Cardiac muscle cell (in vitro differentiated cells and primary cell): ENCODE measurements at places on chromosomes 7 and 10. TPM values are rescaled to one million over a fixed set of nuclear protein-coding genes. Genes with fewer than 3 reads are reported as not detected.

Gene TAS2R3
- 1.7 TPM in 1 of 2 replicates, not detected in the other for total RNA-seq

Gene MGMT
- 19.1 and 28.0 TPM in 2 replicates for total RNA-seq

Gene COG5
- total RNA-seq, result 63.1 and 69.1 TPM in 2 replicates

Gene LBX1
- total RNA-seq, result not detected in 2 replicates

Gene SAMD9L
- total RNA-seq, result not detected in 2 replicates

Gene NPY4R
- total RNA-seq, result 0.39 and 1.2 TPM in 2 replicates

Gene PNLIPRP3
- not detected in 2 replicates for total RNA-seq

Gene HOXA9
- not detected in 2 replicates for total RNA-seq

Gene LRRC17
- 5.7 and 9.7 TPM in 2 replicates for total RNA-seq

Gene BAIAP2L1
- 5.6 and 11.6 TPM in 2 replicates for total RNA-seq

Gene DYNC1I1
- total RNA-seq, result 21.2 and 24.4 TPM in 2 replicates

DNA sequence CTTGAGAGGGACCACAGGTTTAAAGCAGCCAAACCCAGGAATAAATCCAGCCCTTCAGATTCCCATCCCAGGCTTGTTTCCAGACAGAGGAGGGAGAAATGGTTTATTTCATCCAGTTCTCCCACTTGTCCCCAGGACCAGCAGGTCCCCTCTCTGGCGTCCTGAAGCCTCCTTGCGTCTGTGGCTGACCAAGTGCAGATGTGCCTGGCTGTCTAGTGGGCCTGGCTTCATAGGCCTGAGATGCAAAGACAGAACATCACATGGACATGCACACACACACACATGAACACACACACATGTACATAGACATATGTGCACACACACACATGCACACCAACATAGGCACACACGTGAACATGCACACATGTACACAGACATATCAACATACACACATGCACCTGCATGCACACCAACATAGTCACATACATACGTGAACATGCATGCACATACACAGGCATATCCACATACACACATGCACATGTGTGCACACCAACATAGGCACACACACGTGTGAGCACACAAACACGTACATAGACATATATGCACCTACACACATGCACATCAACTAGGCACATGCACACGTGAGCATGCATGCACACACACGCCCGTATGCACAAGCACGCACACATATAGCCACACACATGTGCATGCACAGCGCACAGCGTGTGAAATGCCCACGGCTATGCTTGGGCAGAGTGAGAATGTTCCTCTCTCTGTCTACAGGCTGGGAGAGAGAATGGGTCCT, 10.7 kb downstream of the FOXL3 start:
- no peak overlapping the region for H3K4me3 ChIP-seq
- no peaks in the 10 kb centered on the region for H3K4me1 ChIP-seq

DNA sequence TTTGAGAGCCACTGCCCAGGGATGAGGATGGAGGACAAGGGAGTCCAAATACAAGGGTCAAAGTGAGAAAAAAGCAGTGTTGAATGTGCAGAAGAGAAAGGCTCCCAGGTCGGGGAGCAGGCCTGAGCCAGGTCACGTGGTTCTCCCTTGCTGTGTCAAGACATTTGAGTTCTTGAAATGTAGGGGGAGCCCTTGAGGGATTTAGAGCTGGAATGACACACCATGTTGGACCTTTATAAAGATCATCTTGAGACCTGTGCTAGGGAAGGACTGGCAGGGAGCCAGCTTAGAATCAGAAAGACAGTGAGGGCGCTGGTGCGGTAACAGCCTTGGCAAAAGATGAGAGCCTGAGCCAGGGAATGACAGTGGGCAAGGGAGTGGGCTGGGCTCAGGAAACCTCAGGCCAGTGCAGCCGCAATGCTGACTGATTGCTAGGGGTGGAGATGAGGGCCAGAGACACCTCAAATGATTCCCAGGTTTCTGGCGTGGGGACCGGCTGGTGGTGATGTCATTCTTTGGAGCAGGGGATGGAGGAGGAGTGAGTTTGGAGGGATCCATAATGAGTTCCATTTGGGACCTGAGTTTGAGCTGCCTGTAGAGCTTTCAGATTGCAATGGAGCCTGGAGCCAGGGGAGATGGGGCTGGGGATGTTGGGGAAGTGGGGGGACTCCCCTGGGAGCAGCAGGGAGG, 120.1 kb downstream of the PTPN20 start:
- no peak overlapping the region for H3K4me3 ChIP-seq
- DNase-seq, result no peak
- no peaks in the 10 kb centered on the region for H3K27me3 ChIP-seq
- H3K27ac ChIP-seq, result no peak overlapping the region
- H3K4me1 ChIP-seq, result no peaks in the 10 kb centered on the region

- peaks cover 43% of the 10 kb centered on the region for H3K36me3 ChIP-seq
- peak overlapping the region; percentile 21 for H3K27ac ChIP-seq
- no peak for DNase-seq
- no peak overlapping the region for H3K4me3 ChIP-seq
- H3K4me1 ChIP-seq, result peaks cover 11% of the 10 kb centered on the region
- no peaks in the 10 kb centered on the region for H3K27me3 ChIP-seq
These were observed 121.9 kb downstream of the WNT2 start for GRCh38 chr7:117200786-117201458.

- H3K27me3 ChIP-seq, result no peaks in the 10 kb centered on the region
- H3K27ac ChIP-seq, result peak overlapping the region; percentile 36
- no peaks in the 10 kb centered on the region for H3K36me3 ChIP-seq
- no peak overlapping the region for H3K4me3 ChIP-seq
- peak; percentile 51 for DNase-seq
These were observed 3.3 kb upstream of the CYP51A1 start for GRCh38 chr7:92137557-92137956.

GRCh38 chr7:90597563-90598253, 1.6 kb downstream of the CDK14 start:
- DNase-seq, result no peak
- H3K4me3 ChIP-seq, result peak overlapping the region; percentile 90
- H3K36me3 ChIP-seq, result no peaks in the 10 kb centered on the region
- peak overlapping the region; percentile 83 for H3K27ac ChIP-seq

GRCh38 chr10:132133449-132134240, 53.1 kb upstream of the DPYSL4 start:
- no peak for DNase-seq
- H3K27me3 ChIP-seq, result no peaks in the 10 kb centered on the region
- no peak overlapping the region for H3K27ac ChIP-seq
- no peak overlapping the region for H3K4me3 ChIP-seq
- no peaks in the 10 kb centered on the region for H3K36me3 ChIP-seq
- no peaks in the 10 kb centered on the region for H3K4me1 ChIP-seq

GRCh38 chr7:142720986-142721385, 28.3 kb upstream of the PRSS1 start:
- no peak overlapping the region for H3K27ac ChIP-seq
- H3K36me3 ChIP-seq, result no peaks in the 10 kb centered on the region
- DNase-seq, result no peak
- no peak overlapping the region for H3K4me3 ChIP-seq

- no peaks in the 10 kb centered on the region for H3K4me1 ChIP-seq
- no peak overlapping the region for H3K27ac ChIP-seq
- peaks cover 7% of the 10 kb centered on the region for H3K27me3 ChIP-seq
- no peak for DNase-seq
- no peaks in the 10 kb centered on the region for H3K36me3 ChIP-seq
These were observed 245.6 kb downstream of the SLC25A13 start for GRCh38 chr7:96076350-96076707.

DNA sequence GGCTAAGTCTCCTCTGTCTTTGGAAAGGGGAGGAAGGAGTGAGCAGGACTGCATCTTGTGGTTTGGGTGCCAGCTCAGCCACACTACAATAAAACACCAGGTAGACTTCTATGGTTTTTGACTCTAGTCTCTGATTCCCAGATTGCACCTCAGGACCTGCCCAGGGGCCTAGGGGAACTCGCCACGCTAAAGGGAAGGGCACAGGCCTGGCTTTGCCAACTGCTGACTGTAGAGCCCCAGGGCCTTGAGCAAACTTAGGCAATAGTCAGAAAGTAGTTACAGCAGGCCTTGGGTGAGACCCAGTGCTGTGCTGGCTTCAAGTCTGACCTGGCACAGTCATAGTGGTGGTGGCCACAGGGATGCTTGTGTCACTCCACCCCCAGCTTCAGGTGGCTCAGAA, 24.2 kb upstream of the PRR15 start:
- no peak for DNase-seq
- no peaks in the 10 kb centered on the region for H3K4me1 ChIP-seq
- no peaks in the 10 kb centered on the region for H3K36me3 ChIP-seq
- no peak overlapping the region for H3K4me3 ChIP-seq
- H3K27ac ChIP-seq, result no peak overlapping the region

GRCh38 chr7:73340514-73340913, 12.6 kb downstream of the FKBP6 start:
- no peaks in the 10 kb centered on the region for H3K36me3 ChIP-seq
- no peak for DNase-seq
- peaks cover 7% of the 10 kb centered on the region for H3K4me1 ChIP-seq
- no peak overlapping the region for H3K4me3 ChIP-seq
- no peaks in the 10 kb centered on the region for H3K27me3 ChIP-seq

GRCh38 chr7:34749446-34749845, 91.4 kb downstream of the NPSR1 start:
- no peaks in the 10 kb centered on the region for H3K36me3 ChIP-seq
- no peak overlapping the region for H3K4me3 ChIP-seq

GRCh38 chr7:24894429-24895221, 85.4 kb downstream of the OSBPL3 start:
- H3K4me1 ChIP-seq, result peaks cover 6% of the 10 kb centered on the region
- no peaks in the 10 kb centered on the region for H3K27me3 ChIP-seq
- DNase-seq, result no peak
- H3K27ac ChIP-seq, result no peak overlapping the region
- H3K4me3 ChIP-seq, result no peak overlapping the region
- H3K36me3 ChIP-seq, result no peaks in the 10 kb centered on the region

GRCh38 chr10:48523212-48523819, 81.6 kb downstream of the ARHGAP22 start:
- H3K27ac ChIP-seq, result no peak overlapping the region
- peak; percentile 96 for DNase-seq
- peak overlapping the region; percentile 61 for H3K4me3 ChIP-seq
- no peaks in the 10 kb centered on the region for H3K36me3 ChIP-seq

GRCh38 chr7:137915266-137915665, 68.5 kb upstream of the DGKI start:
- no peak for DNase-seq
- H3K4me3 ChIP-seq, result no peak overlapping the region
- H3K27me3 ChIP-seq, result no peaks in the 10 kb centered on the region
- H3K36me3 ChIP-seq, result peaks cover 31% of the 10 kb centered on the region

DNA sequence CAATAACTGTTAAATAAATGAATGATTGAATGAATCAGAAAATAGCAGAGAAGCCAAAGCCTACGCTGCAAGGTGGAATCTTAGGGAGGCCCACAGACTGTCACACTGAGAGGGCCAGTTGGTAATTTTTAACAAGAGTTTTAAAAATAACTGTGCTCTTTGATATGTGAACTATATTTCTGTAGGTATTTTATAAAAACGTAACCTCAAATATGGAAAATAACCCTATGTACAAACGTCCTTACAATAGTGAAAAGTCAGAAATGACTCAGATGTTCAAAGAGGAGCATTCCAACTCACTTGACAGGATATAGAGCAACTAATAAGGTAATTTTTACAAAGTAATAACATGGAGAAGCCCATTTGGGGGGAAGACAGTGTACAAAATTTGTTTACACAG, 18.9 kb upstream of the TMEM273 start:
- DNase-seq, result no peak
- no peak overlapping the region for H3K4me3 ChIP-seq
- H3K4me1 ChIP-seq, result no peaks in the 10 kb centered on the region
- no peaks in the 10 kb centered on the region for H3K27me3 ChIP-seq
- H3K27ac ChIP-seq, result no peak overlapping the region
- H3K36me3 ChIP-seq, result no peaks in the 10 kb centered on the region

DNA sequence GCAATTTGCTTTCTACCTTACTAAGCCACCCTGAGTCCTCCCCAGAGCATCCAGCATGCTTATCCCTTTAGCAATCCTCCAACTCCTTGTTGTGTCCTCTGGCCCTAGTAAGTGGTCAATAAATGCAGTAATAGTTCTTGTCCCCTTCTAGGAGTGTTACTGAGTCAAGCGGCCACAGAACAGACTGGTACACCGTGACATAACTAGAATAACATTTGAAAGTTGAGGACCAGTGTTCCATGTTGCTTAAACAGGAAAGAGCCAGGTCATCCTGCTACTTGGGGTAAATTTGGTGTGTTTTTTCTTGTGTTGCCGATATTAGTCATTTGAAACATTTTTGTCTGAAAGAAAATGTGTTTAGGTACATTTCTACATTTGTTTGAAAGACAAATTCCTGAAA, 4.8 kb upstream of the CDK6 start:
- H3K36me3 ChIP-seq, result no peaks in the 10 kb centered on the region
- no peak for DNase-seq
- peaks cover 12% of the 10 kb centered on the region for H3K4me1 ChIP-seq
- H3K27me3 ChIP-seq, result no peaks in the 10 kb centered on the region
- no peak overlapping the region for H3K4me3 ChIP-seq
- H3K27ac ChIP-seq, result no peak overlapping the region

GRCh38 chr10:95321554-95322301, 30.9 kb upstream of the PDLIM1 start:
- no peaks in the 10 kb centered on the region for H3K36me3 ChIP-seq
- no peaks in the 10 kb centered on the region for H3K27me3 ChIP-seq
- peaks cover 44% of the 10 kb centered on the region for H3K4me1 ChIP-seq
- no peak overlapping the region for H3K4me3 ChIP-seq

GRCh38 chr10:88934900-88935672, 17.5 kb downstream of the ACTA2 start:
- H3K27ac ChIP-seq, result peak overlapping the region; percentile 2
- no peaks in the 10 kb centered on the region for H3K4me1 ChIP-seq
- H3K27me3 ChIP-seq, result no peaks in the 10 kb centered on the region

DNA sequence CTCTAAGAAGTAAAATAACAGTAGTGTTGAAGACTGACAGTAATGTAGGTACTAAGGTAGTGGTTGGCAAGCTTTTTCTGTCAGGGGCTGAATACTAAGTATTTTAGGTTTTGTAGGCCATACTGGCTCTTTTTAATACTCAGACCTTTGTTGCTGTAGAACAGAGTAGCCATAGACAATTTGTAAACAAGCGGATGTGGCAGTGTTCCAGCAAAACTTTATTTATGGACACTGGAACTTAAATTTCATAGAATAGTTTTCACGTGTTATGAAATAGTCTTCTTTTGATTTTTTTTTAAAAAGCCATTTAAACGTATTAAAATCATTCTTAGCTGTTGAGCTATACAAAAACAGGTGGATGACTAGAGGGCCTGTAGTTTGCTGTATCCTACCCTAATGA, 121.2 kb downstream of the MLLT10 start:
- H3K27me3 ChIP-seq, result no peaks in the 10 kb centered on the region
- DNase-seq, result no peak
- peak overlapping the region; percentile 26 for H3K27ac ChIP-seq
- H3K4me3 ChIP-seq, result no peak overlapping the region

DNA sequence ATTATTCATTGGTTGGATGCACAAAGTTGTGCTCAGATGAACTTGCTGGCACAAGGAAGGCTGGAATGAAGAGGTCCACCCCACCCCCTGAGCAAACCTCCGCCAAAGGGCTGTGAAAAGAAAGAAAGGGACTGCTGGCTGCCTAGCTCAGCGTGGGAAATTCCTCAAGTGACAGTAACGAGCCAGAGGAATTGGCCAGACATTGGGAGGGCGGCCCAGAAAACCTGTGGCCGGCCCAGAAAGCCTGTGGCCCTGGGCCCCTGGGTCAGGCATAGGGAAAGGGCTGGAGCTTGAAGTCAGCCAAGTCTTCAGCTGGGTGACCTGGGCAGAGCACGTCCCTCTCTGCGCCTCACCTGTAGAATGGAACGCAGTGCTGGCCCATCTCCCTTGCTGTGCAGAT, 30.6 kb upstream of the CTBP2 start:
- no peak for DNase-seq
- H3K4me3 ChIP-seq, result no peak overlapping the region
- no peaks in the 10 kb centered on the region for H3K27me3 ChIP-seq
- H3K27ac ChIP-seq, result no peak overlapping the region
- H3K36me3 ChIP-seq, result no peaks in the 10 kb centered on the region
